ENCODE measurements at places on chromosomes 13 and 19.

GRCh38 chr13:107216046-107216755, 648.3 kb upstream of the ARGLU1 start:
- no peak for DNase-seq

DNA sequence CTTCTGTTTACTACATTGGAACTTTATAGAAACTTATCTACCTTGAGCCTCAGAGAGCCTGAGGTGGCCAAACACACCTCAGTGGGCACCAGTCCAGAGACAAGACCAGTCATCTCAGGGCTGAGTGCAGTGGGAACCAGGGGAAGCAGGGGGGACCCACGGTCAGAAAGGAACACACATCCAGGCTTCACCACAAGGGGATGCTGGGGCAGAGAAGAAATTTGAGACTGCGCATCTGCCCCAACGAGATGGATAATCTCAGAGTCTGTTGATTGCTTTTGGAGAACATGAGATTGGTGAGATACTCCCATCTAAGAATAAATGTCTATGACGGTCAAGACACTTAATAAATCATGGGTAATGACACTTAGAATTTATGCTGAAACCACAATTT, 98.7 kb downstream of the DOCK9 start:
- no peak for DNase-seq

DNA sequence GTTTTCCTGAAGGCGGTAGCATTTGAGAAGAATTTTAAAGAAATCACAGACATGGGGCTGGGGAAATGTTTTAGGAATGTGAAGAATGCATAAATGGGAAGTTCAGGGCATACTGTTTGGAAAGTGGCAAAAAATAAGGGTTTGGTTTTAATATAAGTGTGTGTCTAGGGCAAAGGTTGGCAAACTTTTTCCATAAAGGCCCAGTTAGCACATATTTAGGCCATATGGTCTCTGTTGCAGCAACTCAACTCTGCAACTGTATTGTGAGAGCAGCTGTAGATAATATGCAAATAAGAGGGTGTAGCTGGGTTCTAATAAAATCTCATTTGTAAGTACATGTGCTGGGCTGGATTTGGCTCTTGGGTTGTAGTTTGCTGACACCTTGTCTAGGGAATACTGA, 521.9 kb downstream of the DIAPH3 start:
- DNase-seq: no peak

GRCh38 chr19:44712864-44713515, 14.0 kb downstream of the CEACAM16 start:
- no peak for DNase-seq

DNA sequence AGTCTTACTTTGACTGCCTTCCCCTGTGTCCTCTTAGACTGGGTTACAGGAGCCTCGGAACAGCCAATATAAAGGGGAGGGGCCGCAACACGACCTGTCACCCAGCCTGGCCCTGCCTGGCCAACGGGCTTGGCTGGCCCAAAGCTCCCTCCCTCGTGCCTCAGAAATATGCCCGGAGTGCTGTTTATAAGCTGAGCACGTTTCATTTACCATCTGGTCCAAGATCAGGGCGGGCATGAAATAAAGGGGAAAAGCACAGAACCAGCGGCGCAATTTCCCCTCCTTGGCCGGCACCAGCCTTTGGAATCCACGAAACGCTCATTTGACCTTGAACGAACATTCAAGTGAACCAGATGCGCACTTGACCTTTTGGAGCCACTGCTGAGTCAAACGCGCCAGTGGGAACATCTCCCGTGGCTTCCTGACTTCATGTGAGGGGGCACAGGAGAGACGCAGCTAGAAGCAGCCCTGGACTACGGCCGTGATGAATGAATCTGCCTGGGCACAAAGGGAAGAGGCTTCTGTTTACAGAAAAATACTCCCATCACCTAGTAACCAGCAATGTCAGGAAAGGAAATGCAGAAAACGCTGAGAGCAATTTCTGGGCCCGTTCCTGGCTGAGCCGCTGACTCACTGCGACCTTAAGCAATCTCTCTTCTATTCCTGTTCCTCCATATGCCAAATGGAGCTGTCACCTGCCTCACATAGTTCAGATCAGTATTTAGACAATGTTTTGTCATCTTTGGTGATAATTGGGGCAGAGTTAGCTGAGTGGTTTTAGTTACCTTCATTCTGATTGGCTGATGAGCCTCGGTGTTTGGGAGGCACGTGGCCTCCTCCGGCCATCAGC, 53.3 kb downstream of the RFX2 start:
- no peak for DNase-seq

DNA sequence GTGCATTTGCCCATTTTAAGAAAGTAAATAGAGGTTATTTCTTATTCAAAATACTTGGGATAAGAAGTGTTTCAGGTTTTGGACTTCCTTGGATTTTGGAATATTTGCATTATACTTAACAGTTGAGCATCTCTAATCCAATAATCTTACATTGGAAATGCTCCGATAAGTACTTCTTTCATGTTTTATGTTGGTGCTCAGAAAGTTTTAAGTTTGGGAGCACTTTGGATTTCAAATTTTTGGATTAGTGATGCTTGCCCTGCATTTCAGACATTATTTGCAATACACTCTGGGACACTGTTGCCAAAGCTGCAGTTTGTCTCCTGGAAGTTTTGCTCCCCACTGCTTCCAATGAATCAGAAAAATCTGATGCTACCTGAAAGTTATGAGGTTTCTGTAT, 691.9 kb upstream of the SLITRK6 start:
- DNase-seq: no peak

GRCh38 chr19:29003641-29004409, 209.1 kb downstream of the UQCRFS1 start:
- DNase-seq: no peak
